ENCODE measurements at places on chromosomes 7 and 10.

DNA sequence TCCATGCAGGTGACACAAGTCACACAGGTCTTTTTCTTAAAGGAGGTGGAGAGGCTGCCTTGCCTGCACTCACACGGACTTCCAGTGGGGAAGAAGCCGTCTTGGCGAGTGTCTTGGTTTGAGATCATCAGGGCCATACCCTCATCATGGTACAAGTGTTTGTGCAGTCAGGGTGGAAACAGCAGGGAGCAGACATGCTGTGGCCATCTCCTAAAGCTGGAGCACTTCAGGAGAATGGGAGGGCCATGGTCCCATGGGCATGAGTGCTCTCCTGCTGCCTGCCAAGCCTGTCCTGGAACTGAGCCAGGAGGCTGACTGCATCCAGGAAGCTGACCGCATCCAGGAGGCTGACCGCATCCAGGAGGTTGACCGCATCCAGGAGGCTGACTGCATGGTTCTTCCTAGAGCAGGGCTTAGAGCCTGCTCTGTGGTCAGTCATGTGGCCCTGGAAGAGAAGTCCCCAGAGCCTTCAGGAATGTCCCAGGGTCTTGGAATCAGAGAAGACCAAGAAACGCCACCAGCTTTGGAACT lies 98.4 kb downstream of the ADARB2 start:
- DNase-seq, result no peak

DNA sequence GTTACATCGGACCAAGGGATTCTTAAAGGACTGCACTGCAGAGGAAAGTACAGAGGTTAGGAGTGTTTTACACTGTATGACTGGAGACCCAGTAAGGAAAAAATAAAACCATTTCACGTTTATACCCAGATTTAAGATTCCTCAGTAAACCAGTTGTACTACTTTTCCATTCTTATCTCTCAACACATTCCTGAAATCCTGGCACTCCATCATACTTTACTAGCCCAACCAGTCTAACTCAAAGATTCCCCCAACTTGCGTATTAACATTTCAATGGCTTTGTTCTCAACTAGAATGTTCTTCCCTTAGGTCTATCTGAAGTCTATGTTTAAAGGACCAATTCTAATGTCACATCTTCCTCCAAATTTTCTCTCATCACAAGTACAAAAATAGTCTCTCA lies 8.0 kb downstream of the CCDC186 start:
- DNase-seq, result no peak

DNA sequence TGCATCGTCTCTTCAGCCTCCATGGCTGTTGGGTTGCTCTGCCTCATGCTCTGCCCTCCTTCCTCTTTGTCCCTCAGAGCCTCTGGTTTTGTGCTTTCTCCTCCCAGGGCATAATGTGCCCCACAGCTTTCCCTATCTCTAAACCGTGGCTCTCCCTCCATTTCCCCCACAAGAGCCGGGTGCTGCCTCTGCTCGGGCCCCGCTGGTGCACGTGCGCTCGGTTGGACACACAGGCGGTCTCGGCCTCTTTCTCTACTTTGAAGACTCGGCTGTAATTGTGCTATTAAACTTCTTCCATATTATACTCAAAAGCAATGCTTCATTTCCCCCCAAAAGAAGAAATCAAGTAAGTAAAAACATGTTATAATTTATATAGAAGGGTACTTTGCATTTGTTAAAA lies 109.7 kb upstream of the KLF14 start:
- DNase-seq, result no peak

DNA sequence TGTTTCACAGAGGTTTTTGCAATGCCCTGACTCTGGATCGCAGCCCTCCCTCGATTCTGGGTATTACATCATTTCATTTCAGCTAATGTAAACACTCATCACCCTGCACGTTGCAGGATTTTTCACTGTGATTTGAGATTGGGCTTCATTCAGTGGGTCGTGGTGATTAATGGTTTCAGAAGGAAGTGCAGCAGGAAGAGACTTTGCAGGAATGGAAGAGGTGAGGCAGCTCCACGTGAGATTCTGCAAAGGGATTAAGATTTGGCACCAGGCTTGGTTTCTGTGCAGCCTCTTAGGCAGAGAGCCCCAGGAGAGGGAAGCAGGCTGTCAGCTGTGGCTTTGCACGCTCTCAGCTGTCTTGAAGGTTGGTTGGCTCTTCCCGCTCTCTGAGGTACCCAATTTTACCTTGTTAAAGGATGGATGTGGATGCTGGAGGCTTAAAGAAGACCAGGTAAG lies 95.2 kb downstream of the PLCE1 start:
- DNase-seq, result no peak

- DNase-seq, result no peak
Observed at GRCh38 chr10:63253040-63253439, 119.9 kb downstream of the NRBF2 start.

DNA sequence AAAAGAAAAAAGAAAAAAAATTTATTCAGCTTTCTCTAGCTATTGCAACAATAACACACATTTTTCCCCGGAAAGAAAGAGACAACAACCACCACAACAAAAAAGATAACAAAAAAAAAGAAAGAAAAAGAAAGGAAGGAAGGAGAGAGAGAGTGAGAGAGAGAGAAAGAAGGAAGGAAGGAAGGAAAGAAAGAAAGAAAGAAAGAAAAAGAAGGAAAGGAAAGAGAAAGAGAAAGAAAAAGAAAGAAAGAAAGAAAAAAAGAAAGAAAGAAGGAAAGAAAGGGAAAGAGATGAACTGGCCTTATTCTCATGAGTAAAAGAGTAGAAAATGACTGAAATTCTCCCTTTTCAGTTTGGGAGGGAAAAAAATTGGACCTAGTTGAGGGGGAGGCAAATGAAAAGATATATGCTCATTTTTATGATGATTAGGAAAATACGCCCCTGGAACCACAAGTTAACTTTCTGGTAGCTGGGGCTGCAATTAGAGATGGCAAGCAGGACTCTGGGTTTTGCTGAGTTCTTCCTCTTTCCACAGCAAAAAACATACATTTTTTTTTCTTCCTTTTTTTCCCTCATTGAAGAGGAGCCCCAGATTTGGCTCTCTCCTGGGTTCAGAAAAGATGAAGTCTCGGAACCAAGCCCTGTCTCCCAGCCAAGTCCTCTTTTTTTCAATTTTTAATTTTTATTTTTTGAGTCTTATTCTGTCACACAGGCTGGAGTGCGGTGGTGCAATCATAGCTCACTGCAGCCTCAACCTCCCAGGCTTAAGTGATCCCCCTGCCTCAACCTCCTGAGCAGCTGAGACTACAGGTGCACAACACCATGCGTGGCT lies 12.6 kb upstream of the PRDX3 start:
- no peak for DNase-seq

GRCh38 chr10:127338399-127339110 lies 142.2 kb upstream of the INSYN2A start:
- no peak for DNase-seq

GRCh38 chr10:114279901-114280644 lies 41.0 kb downstream of the VWA2 start:
- no peak for DNase-seq

DNA sequence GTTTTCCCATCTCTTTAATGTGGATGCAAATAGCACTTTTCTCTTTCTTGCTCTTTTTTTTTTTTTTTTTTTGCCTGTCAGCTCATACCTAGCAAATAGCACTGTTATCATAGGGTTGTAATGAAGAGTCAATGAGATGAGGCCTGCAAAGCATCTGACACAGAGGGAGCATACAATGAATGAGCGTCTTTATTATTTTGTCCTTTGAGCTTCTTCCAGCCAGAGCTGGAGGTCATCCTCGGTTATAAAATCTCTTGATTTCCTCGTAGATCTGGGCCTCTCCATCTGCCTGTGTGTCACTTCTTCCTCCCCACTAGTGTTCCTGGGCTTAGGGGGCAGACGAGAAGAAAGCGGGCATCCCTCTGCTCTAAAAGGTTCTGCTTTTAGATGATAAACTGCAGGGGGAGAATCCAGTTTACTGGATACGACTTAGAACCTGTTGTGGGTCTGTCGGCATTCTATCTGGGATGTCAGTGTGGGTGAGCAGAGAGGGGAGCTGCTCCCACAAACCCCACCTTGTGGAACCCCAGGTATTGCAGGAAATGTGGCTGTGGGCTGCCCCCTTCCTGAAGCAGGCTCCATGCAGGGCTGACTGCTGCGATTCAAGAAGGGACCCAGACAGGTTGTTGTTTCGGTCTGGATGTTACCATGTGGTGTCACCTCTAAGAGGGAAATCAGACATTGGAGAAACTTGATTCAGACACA lies 135.8 kb upstream of the GPR26 start:
- DNase-seq, result no peak

Measured in activated T-cell treated with anti-CD3 and anti-CD28 coated beads for 4 hours (primary cell).